NCI-H1436 treated with DMSO at 0.1 percent for 48 hours (cell line): ENCODE measurements at places on chromosomes 4 and X.
A peak's percentile ranks its signal among the peaks of the same experiment; 100 is the strongest.

- DNase-seq = peak; percentile 25
Measured at GRCh38 chr4:153643406-153644383, 40.4 kb upstream of the TLR2 start.

DNA sequence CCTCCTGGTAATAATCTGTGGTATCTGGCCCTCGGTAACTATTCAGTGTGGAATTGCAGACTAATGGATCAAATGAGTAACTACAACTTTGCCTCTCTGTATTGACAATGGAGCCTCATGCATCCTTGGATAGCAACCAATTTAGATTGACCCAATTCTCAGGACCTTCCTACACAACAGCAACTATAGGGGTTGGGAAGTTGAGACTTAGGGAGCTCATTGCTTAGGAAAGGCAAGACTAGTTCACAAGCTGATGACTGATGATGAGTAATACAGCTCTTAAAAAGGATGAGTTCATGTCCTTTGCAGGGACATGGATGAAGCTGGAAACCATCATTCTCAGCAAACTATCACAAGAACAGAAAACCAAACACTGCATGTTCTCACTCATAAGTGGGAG, 47.5 kb upstream of the KLHL13 start:
- no peak for DNase-seq

DNA sequence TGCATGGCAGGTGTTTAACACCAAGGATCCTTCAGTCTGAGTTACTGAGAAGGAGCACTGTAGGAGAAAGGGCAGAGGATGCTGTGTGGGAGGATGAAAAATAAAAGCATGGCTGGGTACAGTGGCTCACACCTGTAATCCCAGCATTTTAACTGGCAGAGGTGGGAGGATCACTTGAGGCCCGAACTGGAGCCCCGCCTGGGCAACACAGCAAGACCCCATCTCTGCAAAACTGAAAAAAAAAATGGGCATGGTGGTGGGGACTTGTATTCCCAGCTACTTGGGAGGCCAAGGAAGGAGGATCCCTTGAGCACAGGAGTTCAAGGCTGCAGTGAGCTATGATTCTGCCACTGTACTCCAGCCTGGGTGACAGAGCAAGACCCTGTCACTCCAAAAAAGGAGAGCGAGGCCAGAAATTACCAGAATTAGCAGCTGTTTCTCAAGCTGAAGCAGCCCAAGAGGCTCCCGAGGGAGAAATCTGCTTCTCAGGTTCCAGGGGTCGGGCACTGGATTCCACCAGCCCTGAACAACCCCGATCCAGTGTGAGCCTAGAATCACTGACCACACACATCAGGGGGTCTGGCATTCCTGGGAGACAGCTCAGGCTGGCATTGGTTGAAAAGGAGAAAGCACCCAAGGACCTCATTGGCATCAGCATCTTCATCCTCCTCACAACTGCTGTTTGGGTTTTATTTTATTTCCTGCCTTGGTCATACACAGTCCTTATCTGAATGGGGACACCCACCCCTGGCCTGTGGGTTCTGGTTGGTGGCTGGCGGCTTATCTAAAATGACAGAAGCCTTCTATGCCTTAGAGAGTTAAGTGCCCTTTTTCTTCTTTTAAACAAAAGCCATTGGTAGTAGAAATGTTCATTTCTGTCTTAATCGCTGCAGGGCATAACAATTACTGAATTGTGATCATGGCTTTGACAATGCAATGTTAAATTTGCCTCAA, 66.3 kb upstream of the TRIM2 start:
- DNase-seq = no peak

DNA sequence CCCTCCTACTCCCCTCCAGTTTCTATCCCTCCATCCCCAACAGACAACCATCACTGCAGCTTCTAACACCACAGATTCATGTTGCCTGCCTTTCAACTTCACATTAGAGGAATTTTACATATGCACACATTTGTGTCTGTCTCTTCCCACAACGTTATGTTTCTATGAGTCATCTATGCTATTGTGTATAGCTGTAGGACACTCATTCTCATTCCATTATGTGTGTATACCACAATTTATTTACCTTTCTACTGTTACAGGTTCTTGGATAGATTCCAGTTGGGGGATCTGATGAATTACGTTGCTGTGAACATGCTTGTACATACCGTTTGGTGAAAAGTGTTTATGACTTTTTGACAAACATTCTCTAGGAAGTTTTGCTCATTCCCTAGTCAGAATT, 58.8 kb upstream of the TRPC3 start:
- no peak for DNase-seq

DNA sequence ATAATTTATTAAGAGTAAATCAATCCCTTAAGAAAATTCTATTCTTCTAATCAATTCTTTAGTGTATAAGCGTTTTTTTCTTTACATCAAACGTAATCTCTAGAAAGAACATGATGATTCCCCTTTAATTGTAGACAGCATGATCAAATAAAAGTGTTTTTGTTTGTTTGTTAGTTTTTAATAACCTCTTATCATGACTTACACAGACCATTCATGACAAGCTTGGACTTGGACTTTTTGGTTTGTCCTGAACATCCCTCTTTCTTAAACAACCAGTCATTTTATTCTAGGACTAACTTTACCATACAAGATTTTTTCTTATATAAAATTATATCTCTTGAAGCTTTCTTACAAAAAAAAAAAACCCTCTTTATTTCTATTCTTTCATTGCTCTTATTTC, 344.6 kb upstream of the SPOCK3 start:
- no peak for DNase-seq

- DNase-seq = no peak
Measured at GRCh38 chr4:65450899-65451298, 219.4 kb downstream of the EPHA5 start.

DNA sequence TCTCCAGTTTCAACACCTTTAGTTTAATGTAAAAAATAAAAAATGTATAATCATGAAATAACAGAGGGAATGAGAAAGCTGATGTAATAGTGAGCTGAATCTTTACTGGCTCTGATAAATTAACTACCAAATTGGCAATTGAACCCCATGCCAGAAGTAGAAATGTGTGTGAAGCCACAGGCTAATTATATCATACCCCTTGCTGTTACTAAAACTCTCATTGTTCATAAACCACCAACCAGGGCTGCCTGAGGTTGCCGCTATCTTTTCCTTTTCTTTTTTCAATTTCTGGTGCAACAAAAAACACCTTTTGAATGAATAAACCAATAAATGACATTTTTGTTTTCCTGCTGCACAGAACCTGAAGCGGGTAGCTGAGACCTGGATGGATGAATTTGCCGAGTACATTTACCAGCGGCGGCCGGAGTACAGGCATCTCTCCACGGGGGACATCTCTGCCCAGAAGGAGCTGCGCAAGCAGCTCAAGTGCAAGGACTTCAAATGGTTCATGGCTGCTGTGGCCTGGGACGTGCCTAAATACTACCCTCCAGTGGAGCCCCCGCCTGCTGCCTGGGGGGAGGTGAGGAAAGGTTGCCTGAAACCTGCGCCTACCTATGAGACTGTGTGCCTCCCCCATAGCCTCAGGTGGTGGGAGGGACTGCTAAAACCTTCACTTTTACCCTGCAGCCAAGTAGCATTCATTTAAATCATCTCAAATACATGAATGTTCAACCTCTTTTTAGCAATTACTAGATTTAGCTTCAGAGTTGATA, 216.7 kb upstream of the GALNT7 start:
- no peak for DNase-seq

DNA sequence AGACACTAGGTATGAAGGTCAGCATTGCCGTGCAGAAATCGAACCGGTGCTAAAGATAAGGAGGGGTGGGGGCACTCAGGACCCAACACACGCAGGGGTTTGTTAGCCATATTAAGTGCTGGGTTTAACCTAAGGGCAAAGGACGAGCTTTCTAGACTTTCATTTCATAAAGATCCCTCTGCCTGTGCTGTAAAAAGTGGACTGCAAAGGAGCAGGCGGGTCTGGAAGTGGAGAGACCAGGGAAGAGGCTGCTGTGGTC, 1.3 kb downstream of the CASP3 start:
- DNase-seq = no peak

GRCh38 chr4:95506264-95506663, 42.5 kb downstream of the UNC5C start:
- DNase-seq = no peak

- DNase-seq = no peak
Measured at GRCh38 chr4:19429684-19430083, 822.0 kb upstream of the SLIT2 start.

- no peak for DNase-seq
Measured at GRCh38 chrX:7746856-7747255, 96.1 kb upstream of the VCX start.
